ENCODE measurements at places on chromosomes 4 and X.

DNA sequence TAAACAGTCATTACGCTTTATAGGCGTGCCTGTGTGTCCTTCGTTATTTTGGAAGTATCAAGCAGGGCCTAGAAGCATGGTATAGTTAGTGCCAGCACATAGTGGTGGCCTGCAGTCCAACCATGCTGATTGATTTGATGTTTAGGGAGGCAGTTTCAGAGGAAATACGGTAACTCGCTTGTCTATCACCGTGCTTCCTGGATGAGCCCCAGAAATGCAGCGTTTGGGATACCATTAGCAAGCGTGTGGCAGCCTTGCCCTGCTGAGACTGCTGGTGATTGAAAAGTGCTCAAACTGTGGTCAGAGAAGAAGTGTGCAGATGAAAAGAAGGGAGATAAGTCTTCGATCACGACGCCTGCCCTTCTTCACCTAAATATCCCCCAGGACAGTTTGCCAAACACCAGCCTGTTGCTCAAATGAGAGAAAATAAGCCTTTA, 158.4 kb downstream of the CHIC2 start:
- DNase-seq = peak; percentile 71

DNA sequence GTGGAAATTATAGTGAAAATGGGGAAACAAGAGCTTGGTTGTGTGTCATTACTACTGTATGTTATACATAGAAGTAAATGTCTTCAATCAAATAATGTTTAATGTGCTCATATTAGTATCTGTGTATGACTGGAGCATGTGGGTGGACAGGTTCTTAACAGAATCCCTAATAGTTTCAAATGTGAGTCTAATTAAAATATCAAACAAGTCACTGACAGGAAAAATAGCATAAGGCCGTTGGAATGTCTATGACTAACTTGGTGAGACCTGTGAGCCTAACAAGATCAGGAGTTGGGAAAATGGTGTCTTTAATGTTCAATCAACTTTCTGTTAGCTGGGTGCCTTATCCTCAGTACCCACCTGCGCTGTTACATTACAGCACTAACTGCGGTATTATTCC, 6.2 kb upstream of the CXCL3 start:
- DNase-seq = no peak

- no peak for DNase-seq
Measured at GRCh38 chr4:142778900-142779299, 67.2 kb downstream of the INPP4B start.

GRCh38 chr4:7160439-7160838, 31.9 kb upstream of the SORCS2 start:
- DNase-seq = no peak

- peak; percentile 36 for DNase-seq
Measured at GRCh38 chrX:11913001-11913400, 155.0 kb downstream of the MSL3 start.

DNA sequence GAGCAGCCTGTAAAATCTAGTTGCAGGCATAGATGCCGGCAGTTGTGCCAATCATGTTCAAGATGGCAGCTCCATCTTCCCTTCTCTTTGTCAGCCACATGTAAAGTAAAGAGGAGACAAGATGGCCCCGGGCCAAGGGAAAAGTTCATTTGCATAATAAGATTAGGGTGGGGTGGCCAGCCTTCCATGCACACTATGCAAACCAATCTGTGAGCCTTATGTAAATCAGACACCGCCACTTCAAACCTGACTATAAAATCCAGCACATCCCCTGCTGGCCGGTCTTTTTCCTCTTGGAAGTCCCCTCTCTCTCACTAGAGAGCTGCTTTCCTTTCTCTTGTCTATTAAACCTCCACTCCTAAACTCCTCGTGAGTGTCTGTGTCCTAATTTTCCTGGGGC, 78.9 kb upstream of the CBR4 start:
- peak; percentile 72 for DNase-seq

DNA sequence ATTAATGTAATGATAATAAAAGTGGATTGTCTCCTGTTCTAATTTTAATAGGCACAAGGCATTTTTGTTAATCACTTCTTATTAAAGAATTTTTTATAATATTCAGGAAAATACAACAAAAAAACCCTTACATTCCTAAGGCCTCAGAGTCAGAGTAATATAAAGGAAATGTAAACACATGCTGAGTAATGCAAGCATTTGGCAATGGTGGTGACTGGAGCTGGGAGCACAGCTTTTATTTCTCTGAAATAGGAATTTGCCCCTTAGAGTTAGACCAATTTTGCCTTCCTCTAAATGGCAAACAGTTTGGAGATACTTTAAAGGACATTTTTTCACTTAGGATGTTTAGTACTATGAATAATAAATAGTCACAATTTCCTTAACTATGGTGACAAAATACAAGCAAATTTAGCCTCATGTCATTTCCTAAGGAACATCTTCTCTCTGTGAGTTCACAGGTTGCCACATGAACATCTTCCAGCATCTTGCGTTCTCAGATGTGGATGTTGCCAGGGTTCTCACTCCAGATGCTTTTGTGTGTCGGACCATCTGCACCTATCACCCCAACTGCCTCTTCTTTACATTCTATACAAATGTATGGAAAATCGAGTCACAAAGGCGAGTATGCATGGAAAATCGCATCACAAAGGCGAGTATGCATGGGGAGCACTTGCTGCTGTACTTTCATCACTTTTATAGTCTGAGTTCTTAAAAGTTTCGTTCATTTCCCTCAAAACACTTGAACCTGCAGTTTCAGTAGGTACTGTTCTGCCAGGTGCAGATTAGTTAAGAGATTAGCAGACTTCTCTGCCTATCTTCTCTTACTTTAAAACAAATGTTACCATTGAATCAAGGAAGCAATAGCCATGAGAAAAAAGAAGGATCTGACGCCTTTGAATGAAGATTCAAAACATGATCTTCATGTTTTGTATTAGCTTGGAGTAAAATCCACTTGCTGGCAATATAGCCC, 15.9 kb upstream of the F11 start:
- no peak for DNase-seq

GRCh38 chrX:105645667-105646357, 176.5 kb upstream of the NRK start:
- no peak for DNase-seq

DNA sequence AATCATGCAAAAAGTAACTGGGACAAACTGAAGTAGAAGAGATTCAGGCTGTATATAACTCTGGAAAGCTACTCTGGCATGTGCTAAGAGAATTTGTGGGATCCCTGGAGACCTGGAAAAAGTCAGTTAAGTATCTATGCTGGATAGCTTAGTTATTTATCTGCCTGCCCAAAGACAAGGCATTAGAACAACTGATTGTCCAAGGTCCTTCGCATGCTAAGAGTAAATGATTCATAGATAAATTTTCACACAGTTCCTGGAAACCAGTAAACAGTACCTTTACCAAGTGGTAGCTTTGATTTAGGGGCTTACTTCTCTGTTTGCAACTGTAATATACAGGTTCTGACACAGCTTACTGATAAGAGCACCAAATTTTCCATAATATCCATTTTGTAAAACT, 104.8 kb downstream of the ATP11C start:
- DNase-seq = no peak

DNA sequence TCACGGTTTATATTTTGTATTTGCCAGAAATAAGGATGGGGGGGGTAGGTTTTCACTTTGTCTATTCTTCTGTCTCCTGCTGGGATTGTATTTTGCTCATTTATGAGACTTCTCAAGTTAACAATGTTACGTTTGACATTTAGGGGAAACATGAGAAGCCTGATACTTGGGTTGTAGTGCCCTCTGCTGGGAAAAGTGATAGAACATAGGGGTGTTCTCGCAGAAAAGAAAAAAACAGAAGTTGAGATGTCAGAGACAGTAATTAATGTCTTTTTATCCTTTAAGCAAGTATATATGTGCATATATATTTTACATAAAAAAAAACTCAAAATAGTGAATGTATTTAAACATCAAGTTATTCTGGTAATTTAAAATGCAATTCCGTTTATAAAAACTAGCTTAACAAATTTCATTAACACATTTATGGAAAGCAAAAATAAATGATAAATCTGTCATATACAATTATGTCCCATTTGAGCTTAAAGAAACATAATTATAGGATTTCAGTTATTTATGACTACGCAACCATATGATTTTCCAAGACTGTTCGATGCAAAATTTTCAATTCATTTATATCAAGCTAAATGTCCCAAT, 46.0 kb upstream of the TMPRSS11F start:
- DNase-seq = peak; percentile 32

- DNase-seq = no peak
Measured at GRCh38 chr4:47667552-47667951, 170.3 kb downstream of the CORIN start.

GRCh38 chr4:165464813-165465381, 86.1 kb downstream of the CPE start:
- no peak for DNase-seq

DNA sequence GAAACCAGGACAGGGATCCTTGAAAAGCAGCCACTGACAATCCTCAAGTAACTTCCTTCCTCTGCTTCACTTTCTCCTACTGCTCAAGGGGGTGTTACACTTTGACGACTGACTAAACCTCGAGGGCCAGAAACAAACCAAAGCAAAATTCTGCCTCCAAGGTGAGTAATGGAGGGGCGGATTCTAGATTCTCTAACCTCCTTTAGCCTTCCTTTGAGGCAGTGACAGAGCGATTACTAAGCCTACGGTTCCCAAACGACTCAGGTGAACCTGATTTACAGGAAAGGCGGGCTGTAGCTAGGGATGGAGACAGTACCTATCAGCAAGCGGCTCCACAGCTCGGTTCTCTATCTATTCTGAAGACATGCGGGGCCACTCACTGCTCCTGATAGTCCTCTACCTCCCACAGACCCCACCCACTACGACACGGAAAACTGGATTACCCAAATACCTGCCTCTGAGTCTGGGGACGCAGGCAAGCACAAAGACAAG, 487 bp downstream of the TBCK start:
- DNase-seq = no peak

DNA sequence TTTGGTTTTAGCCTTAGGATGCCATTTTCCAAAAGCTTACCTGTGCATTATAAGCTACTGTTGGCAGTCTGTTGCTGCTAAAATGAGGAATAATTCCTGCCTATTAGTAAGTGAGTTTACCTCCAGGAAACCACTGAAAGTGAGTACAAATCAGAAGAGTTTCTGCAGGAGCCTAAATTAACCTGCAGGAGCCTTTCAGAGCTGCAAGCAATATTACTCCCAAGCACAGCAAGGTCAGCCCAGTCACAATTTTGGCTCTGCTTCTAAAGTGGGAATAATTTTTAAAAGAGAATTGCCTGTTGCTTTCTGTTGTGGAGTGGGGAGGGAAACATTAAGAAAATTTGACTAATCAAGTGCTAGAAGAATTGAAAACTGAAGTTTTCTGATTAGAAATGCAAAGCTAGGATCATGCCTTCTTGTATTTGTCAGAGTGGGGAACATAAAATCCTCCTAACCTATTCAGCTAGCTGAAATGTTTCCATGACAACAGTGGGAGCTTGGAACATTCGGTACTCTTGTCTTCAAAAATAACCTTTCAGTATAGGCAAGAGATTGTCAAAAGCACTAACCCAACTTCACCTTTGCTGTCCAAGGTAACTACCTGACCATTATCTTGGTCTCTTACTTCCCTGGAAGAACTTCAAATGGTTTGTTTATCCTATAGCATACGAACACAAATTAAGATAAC, 193.2 kb downstream of the COMMD8 start:
- no peak for DNase-seq

GRCh38 chrX:17737986-17738713, 857 bp downstream of the SCML1 start:
- DNase-seq = peak; percentile 85

DNA sequence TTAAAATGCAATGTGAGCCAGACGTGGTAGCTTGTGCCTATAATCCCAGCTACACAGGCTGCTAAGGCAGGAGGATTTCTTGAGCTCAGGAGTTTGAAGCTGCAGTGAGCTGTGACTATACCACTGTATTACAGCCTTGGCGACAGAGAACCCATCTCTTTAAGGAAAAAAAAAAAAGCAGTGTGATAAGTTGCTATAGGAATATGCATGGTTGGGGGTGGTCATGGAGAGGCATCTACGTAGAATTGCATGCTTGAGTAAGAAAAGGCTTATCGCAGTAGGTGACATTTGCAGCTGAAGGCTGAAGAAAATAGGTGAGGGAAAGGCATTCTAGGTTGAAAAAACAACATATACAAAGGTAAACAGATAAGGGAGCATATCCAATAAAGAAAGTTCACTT, 4.1 kb downstream of the DIAPH2 start:
- no peak for DNase-seq

DNA sequence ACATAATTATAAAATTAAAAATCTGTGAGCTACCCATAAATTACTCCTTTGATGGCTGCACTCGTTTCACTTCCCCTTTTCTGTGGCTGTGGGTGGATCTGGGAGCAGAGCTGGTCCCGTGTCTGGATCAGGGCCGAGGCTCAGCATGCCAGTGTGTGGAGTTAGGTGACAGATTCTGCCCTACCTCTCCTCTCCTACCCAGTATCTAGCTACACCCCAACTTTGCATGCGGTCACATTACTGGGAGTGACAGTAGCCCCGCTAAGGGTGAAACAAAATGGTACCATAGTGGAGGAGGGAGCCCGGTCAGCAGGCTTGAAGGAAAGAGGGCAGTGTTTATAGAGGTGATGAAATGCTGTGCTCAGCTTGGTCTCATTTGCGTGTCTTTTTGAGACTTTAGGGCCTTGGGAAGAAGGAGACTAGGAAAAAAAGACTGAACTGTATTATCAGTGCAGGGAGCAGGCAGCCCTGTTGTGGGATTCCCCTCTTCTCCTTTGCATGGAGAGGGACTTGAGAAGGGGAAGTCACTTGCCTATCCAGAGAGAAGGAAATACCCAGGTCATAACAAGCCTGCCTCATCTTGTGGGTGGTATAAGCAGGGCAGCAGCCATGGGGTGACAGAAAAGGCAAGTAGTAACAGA, 48.4 kb downstream of the ARHGAP10 start:
- no peak for DNase-seq

DNA sequence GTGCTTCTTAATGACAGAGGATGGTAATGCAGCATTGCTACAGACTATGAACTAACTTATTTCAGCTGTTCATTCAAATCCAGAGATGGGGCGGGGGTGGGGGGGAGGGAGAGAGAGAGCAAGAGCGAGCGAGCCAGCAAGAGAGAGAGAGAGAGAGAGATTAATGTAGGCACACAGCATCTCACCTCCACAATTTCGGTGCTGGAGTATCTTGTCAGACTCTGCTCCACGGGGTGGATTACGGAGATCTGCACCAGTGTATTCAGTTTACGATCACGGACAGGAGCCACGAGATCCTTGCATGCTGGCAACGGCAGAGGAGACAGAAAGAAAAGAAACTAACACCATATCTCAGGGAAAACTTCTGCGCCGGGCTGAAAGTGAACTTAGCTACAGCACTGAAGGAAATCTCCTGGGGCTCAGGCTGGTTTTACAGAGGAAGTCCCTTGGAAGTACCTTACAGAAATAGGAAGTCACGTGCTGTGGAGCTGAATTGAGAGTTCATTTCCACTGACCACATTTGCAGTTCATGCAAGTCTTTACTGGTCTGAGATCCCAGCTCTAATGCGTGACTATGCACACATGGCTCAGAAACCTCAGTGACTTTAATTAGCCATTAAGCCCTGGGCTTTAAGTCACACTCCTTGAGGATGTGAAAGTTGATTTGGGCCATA, 440.9 kb downstream of the INPP4B start:
- DNase-seq = peak; percentile 47

DNA sequence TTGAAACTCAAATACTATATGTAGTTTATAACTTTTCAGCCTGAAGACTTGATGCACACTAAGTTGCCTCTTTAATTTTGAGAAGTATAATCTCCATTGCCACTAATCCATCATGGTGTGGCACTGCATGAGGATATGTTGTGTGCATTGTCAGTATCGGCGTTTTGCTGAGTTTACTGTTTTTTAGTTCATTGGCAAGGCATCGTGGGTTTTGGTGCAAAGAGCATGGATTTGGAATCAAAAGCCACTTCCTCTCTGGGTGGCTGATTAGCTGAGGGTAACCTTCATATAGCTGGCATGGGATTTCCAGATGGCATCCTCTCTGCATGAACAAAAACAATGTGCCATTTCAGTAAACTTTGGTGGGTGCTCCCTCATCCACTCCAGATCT, 38.7 kb downstream of the FHL1 start:
- DNase-seq = no peak
